ENCODE measurements at places on chromosomes 1 and 21. TPM values are rescaled to one million over a fixed set of nuclear protein-coding genes. Genes with fewer than 3 reads are reported as not detected.

HSD3B1 gene
- total RNA-seq = not detected

CFHR2 gene
- not detected for total RNA-seq

C1orf94 gene
- not detected for total RNA-seq

CELA3A gene
- total RNA-seq = not detected

VANGL2 gene
- 55.5 TPM for total RNA-seq

ACTA1 gene
- 3.6 TPM for total RNA-seq

DNA sequence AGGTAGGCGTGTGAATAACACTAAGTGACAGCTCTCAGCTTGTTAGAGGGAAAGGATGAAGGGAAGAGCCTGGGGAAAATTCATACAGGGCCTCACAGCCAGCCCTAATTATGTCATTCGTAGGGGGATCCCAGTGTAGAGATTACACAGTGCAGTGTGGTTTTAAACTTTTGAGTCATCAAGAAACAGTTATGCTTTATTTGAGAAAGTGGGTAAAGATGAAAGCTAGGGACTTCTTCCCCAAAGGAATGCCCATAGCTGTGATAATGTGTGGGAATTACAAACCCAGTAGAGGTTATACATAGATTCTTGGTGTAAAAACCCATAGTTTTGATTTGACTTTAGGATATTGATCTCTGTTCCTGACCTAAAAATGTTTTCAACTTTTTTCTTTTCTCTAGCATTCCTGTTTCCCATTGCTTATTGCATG lies 1.9 kb downstream of the TTF2 start:
- H3K4me1 ChIP-seq = peaks cover 20% of the 10 kb centered on the region
- DNase-seq = no peak
- no peaks in the 10 kb centered on the region for H3K27me3 ChIP-seq
- H3K4me3 ChIP-seq = no peak overlapping the region
- peak overlapping the region; percentile 47 for H3K27ac ChIP-seq

GRCh38 chr1:58434607-58435006 lies 111.9 kb downstream of the OMA1 start:
- H3K4me1 ChIP-seq = peaks cover 4% of the 10 kb centered on the region
- no peak for DNase-seq
- no peak overlapping the region for H3K27ac ChIP-seq
- H3K27me3 ChIP-seq = peaks cover 1% of the 10 kb centered on the region
- H3K4me3 ChIP-seq = no peak overlapping the region

DNA sequence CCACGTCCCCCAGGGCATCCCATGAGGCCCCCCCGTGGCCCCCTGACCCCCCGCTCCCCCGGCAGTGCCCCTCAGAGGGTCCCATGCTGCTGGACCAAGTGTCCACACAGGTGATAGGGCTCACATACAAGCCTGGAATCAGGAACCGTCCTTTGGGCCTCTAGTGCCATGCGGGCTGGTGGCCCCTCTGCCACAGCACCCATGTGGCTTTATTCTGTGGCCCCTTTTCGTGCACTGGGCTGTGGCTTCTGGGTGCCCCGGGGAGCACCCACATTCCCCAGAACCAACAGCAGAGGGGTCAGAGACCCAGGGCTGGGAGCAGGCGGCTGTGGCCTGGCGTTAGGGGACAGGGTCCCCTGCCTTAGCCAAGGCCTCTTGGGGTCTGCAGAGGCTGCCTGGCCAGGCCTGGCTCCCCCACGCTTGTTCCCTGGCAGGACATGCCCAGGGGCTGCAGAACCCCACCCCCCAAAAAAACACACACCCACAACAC lies 31.7 kb downstream of the SLC19A1 start:
- DNase-seq = no peak
- H3K36me3 ChIP-seq = peaks cover 3% of the 10 kb centered on the region
- no peak overlapping the region for H3K27ac ChIP-seq
- no peaks in the 10 kb centered on the region for H3K27me3 ChIP-seq
- H3K4me3 ChIP-seq = no peak overlapping the region
- H3K4me1 ChIP-seq = peaks cover 8% of the 10 kb centered on the region

- peaks cover 18% of the 10 kb centered on the region for H3K36me3 ChIP-seq
- peaks cover 48% of the 10 kb centered on the region for H3K4me1 ChIP-seq
- H3K27me3 ChIP-seq = no peaks in the 10 kb centered on the region
- H3K27ac ChIP-seq = no peak overlapping the region
- H3K4me3 ChIP-seq = no peak overlapping the region
These were observed 444.6 kb downstream of the NUF2 start for GRCh38 chr1:163766257-163766918.
